ENCODE measurements at places on chromosomes 6 and 20.

DNA sequence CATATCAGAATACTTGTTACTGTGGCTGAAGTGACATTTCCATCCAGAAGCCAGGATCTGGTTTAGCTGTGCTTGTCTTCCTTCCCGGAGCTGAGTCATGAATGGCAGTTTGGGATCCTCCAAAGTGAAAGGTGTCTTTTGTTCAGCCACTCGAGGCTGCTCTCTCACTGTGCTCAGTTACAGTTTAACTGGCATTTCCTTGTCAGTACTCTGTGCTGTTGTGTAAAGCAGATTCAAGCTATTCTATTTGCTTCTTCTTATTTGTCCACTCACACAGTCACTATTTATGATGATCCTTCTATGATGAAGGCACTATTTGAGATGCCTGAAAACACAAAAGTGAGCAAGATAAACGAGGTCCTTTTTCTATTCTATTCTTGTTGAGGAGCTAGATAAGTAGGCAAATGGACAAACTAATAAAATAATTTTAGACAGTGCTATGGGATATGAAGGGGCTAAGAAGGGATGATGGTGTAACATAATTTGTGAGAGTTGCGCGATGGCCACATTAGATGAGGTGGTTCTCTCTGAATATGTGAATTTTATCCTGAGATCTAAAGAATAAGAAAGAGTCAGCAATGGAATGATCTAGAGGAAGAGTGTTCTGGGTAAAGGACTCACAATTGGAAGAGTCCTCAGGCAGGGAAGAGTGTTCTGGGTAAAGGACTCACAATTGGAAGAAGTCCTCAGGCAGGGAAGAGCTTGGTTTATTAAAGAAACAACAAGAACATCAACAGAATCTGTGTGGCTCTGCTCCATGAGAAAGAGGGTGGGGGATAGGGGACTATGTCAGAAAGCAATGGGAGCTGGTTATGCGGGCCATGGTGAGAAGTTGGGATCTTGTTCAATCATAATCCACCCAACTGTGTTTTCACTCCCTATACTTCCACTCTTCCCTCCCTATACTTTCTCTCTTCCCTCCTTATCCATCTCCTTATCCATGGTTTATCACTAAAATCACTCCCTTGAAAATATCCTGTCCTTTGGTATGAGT lies 40.1 kb downstream of the CYP24A1 start:
- H3K4me1 ChIP-seq, result no peaks in the 10 kb centered on the region
- no peak overlapping the region for H3K27ac ChIP-seq
- DNase-seq, result no peak
- H3K36me3 ChIP-seq, result no peaks in the 10 kb centered on the region

- H3K36me3 ChIP-seq, result no peaks in the 10 kb centered on the region
- H3K27me3 ChIP-seq, result no peaks in the 10 kb centered on the region
- H3K4me1 ChIP-seq, result no peaks in the 10 kb centered on the region
- DNase-seq, result no peak
- H3K4me3 ChIP-seq, result no peak overlapping the region
These were observed 133.2 kb downstream of the CDH4 start for GRCh38 chr20:61385296-61385695.

DNA sequence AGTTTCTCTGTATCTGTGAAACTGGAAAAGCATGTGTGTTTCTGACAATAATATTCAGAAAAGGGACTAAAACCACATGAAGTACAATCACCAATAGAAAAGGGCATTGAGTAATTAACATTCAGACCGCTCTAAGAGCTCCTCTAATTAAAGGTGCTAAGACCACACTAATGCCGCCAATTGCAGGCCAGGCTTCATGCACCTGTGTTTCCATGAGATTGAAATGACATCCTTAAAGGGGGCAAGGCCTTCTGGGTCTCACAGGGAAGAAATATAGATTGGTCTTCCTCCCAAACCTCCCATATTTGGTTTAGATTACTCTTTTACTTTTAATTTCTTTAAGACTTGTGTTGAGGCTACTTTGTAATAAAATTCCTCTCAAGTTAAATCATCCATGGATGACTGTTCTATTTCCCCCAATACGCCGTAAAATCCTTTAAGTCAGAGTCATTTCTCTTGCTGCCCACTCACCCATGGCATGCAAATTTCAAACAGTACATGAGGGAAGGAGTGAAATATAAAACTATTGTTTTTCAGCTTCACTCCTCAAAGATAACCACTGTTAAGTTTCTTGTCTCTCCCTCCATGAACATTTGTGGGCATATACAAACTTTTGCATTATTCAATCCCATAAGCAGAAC lies 110.6 kb downstream of the UBE3D start:
- peaks cover 8% of the 10 kb centered on the region for H3K36me3 ChIP-seq
- H3K4me3 ChIP-seq, result no peak overlapping the region
- H3K4me1 ChIP-seq, result no peaks in the 10 kb centered on the region
- no peak overlapping the region for H3K27ac ChIP-seq
- DNase-seq, result no peak

DNA sequence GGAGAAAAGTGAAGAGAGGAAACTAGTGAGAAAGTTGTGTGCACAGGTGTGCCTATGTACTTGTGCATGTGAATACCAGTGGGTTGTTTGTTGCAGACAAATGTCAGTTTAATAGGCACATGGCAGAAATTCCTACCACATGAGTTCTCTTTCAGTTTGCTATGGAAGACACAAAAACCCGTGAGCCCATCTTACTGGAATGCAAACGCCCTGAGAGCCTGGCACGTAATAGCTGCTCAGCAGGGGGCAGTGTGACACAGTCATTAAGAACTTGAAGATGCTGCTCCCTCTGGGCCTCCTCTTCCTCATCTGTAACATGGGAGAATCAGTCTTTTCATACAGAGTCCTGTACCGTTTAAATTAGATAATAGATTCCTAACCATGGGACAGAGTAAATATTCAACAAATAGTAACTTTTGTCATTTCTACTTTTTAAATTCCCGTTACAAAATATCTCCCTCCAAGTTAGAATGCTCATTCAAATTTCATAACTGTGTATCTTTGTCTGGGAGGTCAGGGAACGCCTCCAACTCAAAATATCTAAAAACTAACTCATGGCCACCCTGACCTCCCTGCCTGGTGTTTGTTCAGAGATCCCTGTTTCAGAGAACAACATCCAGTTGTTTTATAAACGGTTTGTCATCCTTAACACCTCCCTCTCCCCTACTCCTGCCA lies 802.9 kb downstream of the MAFB start:
- H3K27me3 ChIP-seq, result no peaks in the 10 kb centered on the region
- H3K36me3 ChIP-seq, result no peaks in the 10 kb centered on the region
- no peak overlapping the region for H3K27ac ChIP-seq
- no peak overlapping the region for H3K4me3 ChIP-seq

All from tibial artery (tissue), 4 donors.